Stomach (tissue), 19 donors: ENCODE measurements at places on chromosomes 3 and 15. TPM values are rescaled to one million over a fixed set of nuclear protein-coding genes. Genes with fewer than 3 reads are reported as not detected.

The LRRC15 gene
- 0.43 TPM for total RNA-seq

The EXD1 gene
- not detected for total RNA-seq

The GPR160 gene
- 70.1 TPM for total RNA-seq

The GABRG3 gene
- total RNA-seq = not detected

The SPTBN5 gene
- total RNA-seq = 0.87 TPM

The LYSMD2 gene
- total RNA-seq = 16.5 TPM
